ENCODE measurements at places on chromosomes 16 and 17.

DNA sequence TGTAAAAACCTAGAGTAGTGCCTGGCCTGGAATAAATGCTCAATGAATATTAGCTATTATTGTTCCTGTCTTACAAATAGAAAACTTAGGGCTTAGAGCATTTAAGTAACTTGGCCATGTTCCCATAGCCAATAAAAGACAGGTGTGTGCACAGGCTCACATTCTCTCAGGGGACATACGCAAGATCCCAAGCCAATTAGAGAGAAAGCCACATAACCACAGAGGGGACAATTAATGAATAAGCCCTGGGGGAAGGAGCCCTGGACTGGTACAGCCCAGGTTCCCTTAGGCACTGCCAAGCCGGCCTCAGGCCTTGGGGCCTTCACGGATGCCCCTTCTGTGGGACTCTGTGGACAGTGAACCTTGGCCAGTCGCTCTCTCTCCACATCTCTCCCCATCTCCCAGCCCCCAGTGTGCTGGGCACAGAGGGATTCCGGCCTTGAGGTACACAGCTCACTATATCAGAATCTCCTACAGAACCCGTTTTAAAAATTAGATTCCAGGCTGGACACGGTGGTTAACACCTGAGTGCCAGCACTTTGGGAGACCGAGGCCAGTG lies 27.3 kb upstream of the ABCC12 start:
- DNase-seq: no peak

- no peak for DNase-seq
Measured at GRCh38 chr16:89315791-89316581, 98.5 kb downstream of the ZNF778 start.

GRCh38 chr17:50499721-50500120 lies 8.5 kb upstream of the MYCBPAP start:
- DNase-seq: no peak

- no peak for DNase-seq
Measured at GRCh38 chr17:77371888-77372443, 231.2 kb downstream of the SEC14L1 start.

DNA sequence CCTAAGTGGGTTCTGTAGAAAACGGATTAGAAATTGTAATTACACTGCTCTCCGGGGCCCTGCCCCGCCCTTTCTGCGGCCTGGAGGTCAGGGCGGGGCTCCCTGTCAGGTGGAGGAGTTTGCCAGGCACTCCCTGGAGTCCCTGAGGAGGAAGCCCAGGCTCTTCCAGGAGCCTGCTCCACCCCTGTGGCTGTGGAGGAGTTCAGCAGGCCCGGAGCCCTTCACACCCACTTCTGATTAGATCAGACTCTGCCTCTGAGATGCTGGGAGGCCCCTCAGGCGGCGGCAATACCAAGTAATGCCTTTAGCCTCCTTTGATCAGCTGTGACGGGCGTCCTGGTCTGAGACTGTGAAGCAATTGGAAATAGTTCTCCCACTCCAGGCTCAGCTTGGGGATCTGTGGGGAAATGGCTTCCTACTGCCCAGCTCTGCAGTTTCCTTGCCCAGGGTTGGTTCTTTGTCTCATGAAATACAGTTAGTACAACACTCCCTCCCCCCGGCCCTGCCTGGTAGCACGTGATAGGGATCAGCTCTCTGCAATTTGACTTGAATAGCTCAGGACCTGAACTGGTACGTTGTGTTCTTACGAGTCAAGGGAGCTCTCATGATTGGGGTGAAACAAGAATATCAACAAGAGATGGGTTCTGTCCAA lies 22.3 kb downstream of the BAIAP2 start:
- DNase-seq: no peak

GRCh38 chr17:77145612-77146245 lies 5.0 kb downstream of the SEC14L1 start:
- DNase-seq: no peak

DNA sequence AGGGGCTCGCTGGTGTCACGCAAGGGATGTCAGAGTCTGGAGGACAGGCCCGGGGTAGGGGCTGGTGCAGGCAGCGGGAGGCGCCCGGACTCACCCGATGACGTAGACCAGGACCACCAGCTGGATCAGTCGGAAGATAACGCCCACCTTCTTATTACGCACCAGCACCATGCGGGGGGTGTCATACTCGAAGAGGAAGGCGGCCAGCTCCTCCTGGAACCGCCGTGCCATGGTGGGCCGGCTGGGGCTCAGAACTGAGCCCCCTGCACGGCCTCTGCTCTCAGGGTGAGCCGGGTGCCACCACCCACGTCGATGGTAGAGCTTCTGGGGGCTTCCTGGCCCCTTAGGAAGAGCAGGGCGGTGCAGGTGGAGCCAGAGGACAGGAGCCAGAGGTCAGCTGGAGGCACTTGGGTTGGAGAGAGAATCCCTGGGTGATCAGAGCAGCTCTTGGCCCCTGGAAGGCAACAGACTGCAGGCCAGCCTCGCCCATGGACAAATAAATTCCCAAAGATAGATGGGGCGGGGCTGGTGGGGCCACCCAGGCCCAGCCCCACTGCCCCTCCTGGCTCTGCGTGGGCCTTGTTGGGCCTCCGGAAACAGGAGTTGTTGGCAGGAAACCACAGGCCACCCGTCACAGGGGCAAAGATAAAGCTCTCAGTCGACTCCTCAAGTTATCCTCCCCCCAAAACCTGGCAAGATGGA lies at the start of gene P2RX1:
Gene P2RX1, minus strand, starts transcription at position 471 of the 702 bp plus-strand sequence. Its CDS starts 240 bp downstream, at position 231.
- no peak for DNase-seq

- no peak for DNase-seq
Measured at GRCh38 chr17:73733517-73733916, 89.3 kb upstream of the SDK2 start.

GRCh38 chr17:44915862-44916780 lies 821 bp upstream of the GFAP start:
- no peak for DNase-seq

- no peak for DNase-seq
Measured at GRCh38 chr16:11963706-11964105, 1.3 kb upstream of the TNFRSF17 start.

- DNase-seq: no peak
Measured at GRCh38 chr17:1562176-1562643, 382 bp downstream of the PITPNA start.

GRCh38 chr17:60464343-60464742 lies 42.1 kb downstream of the CHCT1 start:
- no peak for DNase-seq

GRCh38 chr17:45224671-45225050 lies 3.0 kb downstream of the FMNL1 start:
- no peak for DNase-seq

DNA sequence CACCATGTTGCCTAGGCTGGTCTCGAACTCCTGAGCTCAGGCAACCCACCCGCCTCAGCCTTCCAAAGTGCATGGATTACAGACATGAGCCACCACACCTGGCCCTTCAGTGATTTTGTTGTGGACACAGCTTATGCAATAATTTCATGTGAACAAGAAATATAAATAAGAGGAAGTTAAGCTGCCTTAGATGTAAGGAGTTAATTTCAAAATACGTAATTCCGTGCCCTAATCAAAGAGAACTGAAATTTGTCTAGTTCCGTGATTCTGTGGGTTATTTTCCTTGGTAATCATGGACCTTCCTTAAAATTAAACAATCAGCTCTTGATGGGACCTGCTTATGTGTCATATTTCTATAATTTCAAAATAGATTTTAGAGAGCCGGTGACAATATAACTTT lies 11.9 kb downstream of the TVP23A start:
- no peak for DNase-seq
